Stimulated activated CD4-positive, alpha-beta T cell treated with anti-CD3 and anti-CD28 coated beads, Interleukin-1b, Interleukin-23, amount 100 ng/mL, for 24 hours (primary cell): ENCODE measurements at places on chromosomes 7 and 10.

- DNase-seq: no peak
These were observed at the start of gene CACNB2 for GRCh38 chr10:18140149-18140956. TSS of gene CACNB2 (plus strand) at chr10:18140424.

GRCh38 chr10:90805206-90805605 lies 52.6 kb downstream of the HTR7 start:
- no peak for DNase-seq

GRCh38 chr7:129615018-129615417 lies 3.5 kb downstream of the NRF1 start:
- no peak for DNase-seq

DNA sequence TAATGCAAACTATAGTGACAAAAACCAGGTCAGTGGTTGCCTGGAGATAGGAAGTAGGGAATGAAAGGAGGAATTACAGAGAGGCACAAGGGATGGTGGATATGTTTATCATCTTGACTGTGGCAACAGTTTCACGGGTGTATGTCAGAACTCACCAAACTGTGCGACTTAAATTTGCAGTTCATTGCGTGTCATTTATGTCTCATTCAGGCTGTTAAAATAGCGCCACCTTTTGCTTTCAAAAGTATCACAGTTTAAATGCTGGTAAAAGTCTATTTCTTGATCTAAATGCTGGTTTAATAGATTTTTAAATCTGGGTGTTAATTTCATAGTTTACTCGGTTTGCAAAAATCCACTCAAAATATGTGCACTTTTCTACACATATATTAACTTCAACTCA lies 51.0 kb downstream of the PTTG1IP2 start:
- DNase-seq: no peak

GRCh38 chr10:125827133-125827532 lies 3.8 kb downstream of the BCCIP start:
- no peak for DNase-seq

- DNase-seq: no peak
These were observed 45.8 kb downstream of the MKX start for GRCh38 chr10:27699776-27700175.

- no peak for DNase-seq
These were observed 5.6 kb upstream of the RSU1 start for GRCh38 chr10:16822726-16823360.
